ENCODE measurements at places on chromosomes 7 and 10.
A peak's percentile ranks its signal among the peaks of the same experiment; 100 is the strongest.

GRCh38 chr7:95421847-95422444, 12.9 kb downstream of the PON2 start:
- no peak for DNase-seq

- no peak for DNase-seq
Measured at GRCh38 chr10:82811621-82812020, 936.6 kb downstream of the NRG3 start.

DNA sequence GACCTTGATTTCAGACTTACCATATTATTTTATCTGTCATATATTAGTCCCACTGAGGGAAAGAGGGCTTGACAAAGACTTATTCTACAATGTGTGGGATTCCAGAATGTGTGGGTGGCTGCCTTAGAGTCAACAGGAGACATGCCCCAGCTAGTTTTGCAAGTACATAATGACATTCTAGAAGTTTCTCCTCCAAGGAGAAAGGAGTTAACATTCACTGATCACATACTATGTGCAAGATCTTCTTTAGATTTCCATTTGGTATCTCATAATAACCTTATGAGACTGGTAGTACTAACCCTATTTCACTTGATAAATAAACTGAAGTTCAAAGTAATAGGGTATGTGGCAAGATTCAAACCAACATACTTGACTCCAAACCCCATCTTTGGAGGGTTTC, 25.2 kb downstream of the IRF5 start:
- DNase-seq: no peak

DNA sequence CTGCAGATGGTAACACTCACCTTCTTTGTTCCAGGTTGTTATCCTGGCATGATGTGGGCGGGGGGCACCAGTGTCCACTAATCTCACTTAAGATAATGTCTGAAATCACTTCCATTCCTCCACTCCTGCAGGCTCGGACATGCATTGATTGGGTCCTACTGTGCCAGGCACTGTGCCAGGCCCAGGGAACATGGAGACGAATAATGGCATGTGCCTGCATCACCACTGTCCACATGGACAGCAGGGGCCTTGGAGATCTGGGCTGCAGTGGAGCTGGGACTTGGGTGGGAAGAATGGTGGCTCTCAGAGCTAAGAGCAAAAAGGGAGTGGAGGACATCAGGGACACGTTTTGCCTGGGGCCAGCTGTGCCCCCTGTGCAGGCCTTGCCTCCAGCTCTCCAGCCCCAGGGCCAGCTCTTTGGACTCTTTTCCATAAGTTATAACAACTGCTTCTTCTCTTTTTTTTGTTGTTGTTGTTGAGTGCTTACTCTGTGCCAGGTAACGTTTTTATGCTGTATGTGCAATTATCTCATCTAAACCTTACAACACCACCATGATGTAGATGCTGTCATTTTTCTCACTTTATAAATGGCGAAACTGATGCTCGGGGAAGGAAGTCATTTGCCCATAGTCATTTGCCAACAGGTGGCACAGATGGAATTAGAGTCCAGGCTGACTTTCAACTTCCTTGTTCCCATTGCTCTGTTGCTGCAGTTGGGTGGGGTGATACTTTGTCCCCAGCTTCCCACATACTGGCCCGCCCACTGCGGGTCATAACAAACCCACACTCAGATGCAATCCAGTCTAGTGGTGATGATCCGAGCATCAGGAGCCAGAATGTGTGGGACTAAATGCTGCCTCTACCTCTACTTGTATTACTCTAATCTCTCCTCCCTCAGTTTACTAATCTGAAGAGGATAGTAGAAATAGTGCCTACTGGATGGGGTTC, 19.1 kb downstream of the PLPP4 start:
- DNase-seq: no peak

DNA sequence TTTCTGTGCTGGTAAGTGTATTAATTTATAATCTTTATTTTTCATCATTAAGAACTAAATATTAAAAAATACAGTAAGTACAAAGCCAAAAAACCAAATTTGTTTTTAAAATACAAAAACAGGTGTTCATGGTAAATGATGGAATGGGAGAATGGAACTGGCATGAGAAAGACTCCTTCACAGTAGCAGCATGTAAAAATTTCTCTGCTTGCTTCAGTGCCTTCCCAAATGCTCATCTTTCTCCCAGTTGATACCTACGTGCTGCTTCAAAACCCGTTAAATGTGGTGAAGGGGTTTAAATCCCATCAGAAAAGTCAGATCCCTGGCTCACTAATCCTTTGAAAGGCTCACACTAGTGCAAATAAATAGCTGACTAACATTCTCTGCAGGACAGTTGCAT, 4.2 kb downstream of the RNF133 start:
- no peak for DNase-seq

DNA sequence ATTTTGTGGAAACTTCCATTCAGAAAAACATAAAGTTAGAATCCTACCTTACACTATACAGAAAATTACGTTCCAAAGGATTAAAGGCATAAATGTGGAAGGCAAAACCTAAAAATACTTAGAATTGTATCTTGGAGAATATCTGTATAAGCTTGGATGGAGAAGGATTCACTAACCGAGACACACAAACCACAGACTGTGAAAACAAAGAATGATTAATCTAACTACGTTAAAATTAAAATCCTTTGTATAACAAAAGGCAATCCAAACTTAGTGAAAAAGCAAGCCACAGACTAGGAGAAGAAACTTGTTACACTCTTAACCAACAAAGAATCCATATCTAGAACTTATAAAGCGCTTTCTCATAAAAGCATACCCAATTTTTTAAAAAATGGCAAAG, 678.8 kb downstream of the INHBA start:
- no peak for DNase-seq

DNA sequence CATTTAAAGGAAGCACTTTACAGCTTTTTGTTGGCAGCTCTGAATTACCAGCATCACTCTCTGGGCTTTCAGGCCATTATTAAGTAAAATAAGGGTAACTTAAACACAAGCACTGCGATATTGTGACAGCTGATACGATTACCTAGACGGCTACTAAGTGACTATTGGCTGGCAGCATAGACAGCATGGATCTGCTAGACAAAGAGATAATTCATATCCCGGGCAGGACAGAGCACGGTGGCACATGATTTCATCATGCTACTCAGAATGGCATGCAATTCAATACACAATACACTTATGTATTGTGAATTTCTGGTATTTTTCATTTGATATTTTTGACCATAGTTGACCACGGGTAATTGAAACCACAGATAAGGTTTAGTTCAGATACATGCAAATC, 522.0 kb upstream of the LRRN3 start:
- DNase-seq: no peak

- no peak for DNase-seq
Measured at GRCh38 chr10:114372179-114372578, 32.1 kb downstream of the AFAP1L2 start.

DNA sequence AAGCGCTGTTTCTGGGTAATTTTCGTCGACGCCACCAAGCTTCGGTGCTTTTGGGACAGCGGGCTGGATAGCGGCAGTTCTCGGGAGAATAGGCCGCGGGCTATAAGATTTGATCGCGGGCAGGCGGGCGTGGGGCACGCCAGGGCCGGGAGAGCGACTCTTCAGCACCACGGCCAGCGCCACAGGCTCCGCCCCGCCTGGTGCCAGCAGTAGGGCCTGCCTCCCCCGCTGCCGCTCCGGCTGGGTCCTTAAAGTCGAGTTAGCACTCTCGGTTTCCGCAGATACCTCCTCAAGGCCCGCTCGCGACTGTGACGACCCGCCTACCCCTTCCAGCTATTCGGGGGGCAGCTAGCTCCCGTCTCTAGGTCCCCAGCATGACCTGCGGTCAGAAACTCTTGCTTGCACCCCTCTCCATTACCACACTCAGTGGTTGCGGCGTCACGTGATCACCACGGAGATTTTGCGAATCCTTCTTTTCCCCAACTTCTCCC, 9.4 kb downstream of the NXPH1 start:
- DNase-seq: peak; percentile 90

GRCh38 chr7:128810997-128811396, 19.2 kb upstream of the FLNC start:
- no peak for DNase-seq

GRCh38 chr7:114181280-114181679, 233.3 kb upstream of the FOXP2 start:
- no peak for DNase-seq

DNA sequence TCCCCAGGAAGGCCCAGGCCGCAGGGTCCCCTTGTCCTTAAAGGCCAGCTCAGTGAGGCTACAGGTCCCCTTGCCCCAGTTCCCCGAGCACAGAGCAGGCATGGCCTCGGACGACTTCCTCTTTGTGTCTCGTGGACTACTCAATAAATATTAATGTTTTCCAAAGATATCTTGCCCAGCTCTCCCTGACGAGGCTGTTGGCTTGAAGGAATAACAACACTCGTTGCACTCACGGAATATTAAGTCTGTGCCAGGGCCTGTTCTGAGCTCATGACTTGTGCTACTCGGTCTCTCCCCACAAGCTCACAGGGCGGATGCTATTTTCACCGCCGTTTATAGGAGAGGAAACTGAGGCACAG, 68.2 kb downstream of the CUX1 start:
- no peak for DNase-seq

- no peak for DNase-seq
Measured at GRCh38 chr10:34386921-34387320, 428.2 kb downstream of the PARD3 start.

GRCh38 chr10:114206902-114207301, 27.7 kb downstream of the TDRD1 start:
- DNase-seq: no peak

- DNase-seq: no peak
Measured at GRCh38 chr7:136353287-136353686, 376.1 kb upstream of the MTPN start.

- peak; percentile 60 for DNase-seq
Measured at GRCh38 chr10:15585303-15585715, 134.4 kb downstream of the ITGA8 start.

GRCh38 chr7:107172276-107173032, 3.7 kb downstream of the HBP1 start:
- DNase-seq: no peak

GRCh38 chr10:76244061-76244686, 812.8 kb downstream of the LRMDA start:
- DNase-seq: no peak

GRCh38 chr10:24153537-24153936, 55.4 kb upstream of the KIAA1217 start:
- DNase-seq: no peak

DNA sequence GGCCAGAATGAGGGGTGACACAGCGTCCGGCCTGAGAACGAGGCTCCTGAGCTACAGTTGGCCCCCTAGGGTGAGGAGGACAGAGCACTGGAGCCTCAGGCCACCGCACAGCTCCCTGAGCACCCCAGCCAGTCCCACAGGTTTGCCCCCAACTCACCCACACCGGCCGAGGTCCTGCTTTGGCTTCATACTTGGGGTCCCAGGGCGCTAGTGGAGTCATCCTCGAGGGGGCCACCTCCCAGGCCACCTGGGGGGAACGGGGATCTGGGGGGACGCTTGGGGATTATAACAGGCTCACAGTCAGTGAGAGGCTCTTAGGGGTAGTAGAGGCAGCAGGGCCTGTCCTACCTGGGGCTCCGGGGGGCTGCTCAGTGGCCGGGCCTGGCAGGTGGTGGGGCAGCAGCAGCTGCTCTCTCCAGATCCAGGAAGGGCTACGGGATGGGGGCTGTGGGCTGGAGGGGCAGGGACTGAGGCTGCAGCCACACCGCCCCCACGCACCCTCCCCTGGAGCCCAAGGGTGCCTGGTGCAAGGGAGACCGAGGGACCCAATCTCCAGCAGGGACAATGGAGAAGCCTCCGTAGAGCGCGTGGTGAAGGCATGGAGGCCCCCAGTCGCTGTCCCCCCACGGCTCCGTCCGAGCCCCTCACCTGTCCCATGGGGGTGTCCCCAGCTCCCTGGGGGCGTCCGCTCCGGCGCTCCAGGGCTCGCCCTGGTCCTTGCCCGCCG, 588 bp downstream of the SAP25 start:
- no peak for DNase-seq

- no peak for DNase-seq
Measured at GRCh38 chr7:88686468-88687229, 72.9 kb upstream of the ZNF804B start.

GRCh38 chr7:148909568-148909967, 25.5 kb upstream of the EZH2 start:
- no peak for DNase-seq

- no peak for DNase-seq
Measured at GRCh38 chr7:51368334-51368733, 51.7 kb upstream of the COBL start.

DNA sequence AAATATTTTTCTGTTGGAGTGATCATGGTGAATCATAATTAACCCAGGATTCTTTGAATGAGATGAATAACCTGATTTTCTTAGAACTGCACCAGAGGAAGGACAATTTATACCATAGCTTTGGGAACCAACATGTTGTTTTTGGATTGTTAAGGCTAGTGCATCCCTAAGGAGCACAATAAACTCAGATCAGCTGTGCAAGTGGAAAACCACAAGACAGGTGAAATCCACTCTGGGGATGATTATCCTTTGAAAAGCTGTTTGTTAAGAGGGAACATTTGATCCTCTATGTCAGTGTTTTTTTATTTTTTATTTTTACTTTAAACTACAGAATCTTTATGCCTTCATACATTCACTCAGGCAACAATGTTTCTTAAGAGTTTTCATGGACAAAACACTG, 232.1 kb upstream of the PCLO start:
- no peak for DNase-seq

DNA sequence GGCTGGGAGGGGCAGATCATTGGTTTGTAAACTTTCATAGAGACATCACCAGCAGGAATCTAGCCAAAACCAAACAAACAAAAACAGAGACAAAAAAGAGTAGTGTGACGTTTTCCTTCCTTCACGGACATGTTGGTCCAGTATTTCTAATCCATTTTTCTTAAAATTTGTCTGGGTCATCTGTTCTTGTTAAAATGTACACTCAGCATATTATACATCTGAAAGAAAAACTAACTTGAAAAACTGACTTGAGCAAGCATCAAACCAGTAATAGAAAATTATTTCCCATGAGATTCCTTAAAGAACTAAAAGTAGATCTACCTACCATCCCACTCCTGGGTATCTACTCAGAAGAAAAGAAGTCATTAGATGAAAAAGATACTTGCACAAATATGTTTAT, 164.2 kb downstream of the KLF6 start:
- DNase-seq: no peak

DNA sequence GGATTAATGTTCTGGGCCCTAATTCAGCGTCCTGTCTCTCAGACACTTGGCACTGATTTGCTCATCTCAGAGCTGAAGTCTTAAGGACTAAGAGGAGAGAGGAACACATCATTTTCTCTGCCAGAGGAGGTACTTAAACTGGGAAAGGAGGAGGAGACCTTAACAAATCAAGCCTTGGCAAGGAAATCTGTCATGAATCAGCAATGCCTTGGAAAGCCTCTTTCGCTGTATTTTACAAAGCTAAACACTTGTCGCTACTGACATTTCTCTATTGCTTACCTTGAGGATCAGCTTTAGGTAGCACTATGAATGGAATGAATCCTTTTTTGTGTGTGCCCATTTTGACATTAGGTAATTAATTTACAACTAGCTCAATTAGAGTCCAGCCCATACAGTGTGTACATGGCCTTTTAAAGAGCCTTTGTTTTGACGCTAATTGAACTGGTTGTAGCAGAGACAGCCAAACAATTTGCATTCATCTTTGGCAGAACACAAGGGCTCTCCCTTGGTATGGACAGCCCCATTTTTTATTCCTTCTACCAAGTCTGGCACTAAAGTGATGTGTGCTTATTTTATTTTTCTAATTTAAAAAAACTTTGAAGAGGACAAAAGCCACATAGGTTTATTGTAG, 37.4 kb downstream of the AUTS2 start:
- DNase-seq: no peak

GRCh38 chr7:65250216-65250615, 123.4 kb upstream of the ZNF92 start:
- DNase-seq: no peak

- DNase-seq: peak; percentile 68
Measured at GRCh38 chr10:100872034-100872791, 40.5 kb upstream of the SLF2 start.

- DNase-seq: no peak
Measured at GRCh38 chr10:72267381-72267780, 6.3 kb upstream of the DDIT4 start.

Measured in hepatocyte (in vitro differentiated cells).